ENCODE measurements at places on chromosomes 12 and 14. TPM values are rescaled to one million over a fixed set of nuclear protein-coding genes. Genes with fewer than 3 reads are reported as not detected.

- no peak overlapping the region for H3K27ac ChIP-seq
- DNase-seq = no peak
- no peaks in the 10 kb centered on the region for H3K36me3 ChIP-seq
These were observed 137.4 kb upstream of the C14orf180 start for GRCh38 chr14:104442107-104442551.

- no peaks in the 10 kb centered on the region for H3K27me3 ChIP-seq
- no peak overlapping the region for H3K4me3 ChIP-seq
- no peak for DNase-seq
- H3K36me3 ChIP-seq = no peaks in the 10 kb centered on the region
- H3K4me1 ChIP-seq = peaks cover 52% of the 10 kb centered on the region
- H3K27ac ChIP-seq = no peak overlapping the region
These were observed 5.5 kb downstream of the KRT80 start for GRCh38 chr12:52186118-52186840.

DNA sequence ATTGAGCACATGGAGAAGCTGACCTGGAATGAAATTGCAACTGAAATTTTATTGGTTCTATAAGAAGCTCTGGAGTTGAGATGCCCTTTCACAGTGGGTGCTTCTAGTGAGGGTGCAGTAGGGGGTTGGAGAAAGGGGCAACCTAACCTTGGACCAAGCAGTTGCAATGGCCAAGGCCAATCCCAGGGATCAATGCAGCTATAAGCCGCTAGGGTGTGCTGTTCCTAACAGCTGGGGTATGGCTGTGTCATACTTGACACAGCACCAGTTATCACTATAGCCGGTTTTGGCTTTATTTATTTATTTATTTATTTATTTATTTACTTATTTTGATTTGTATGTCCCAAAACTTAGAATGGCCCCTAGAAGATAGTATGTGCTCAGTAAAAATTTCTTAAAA is 505.9 kb downstream of the FLRT2 start:
- H3K27me3 ChIP-seq = no peaks in the 10 kb centered on the region
- H3K36me3 ChIP-seq = no peaks in the 10 kb centered on the region
- H3K4me1 ChIP-seq = no peaks in the 10 kb centered on the region

GRCh38 chr12:68115281-68115680 is 44.3 kb downstream of the IFNG start:
- no peaks in the 10 kb centered on the region for H3K4me1 ChIP-seq
- H3K4me3 ChIP-seq = no peak overlapping the region

TPPP2 gene
- total RNA-seq = not detected

SPTB gene
- total RNA-seq = 2.9 TPM
